ENCODE measurements at places on chromosomes 6 and 20. TPM values are rescaled to one million over a fixed set of nuclear protein-coding genes. Genes with fewer than 3 reads are reported as not detected.

GRCh38 chr6:26187292-26187691 is 100.1 kb downstream of the HFE start:
- peak overlapping the region; percentile 40 for H3K27ac ChIP-seq
- H3K36me3 ChIP-seq: peaks cover 1% of the 10 kb centered on the region
- H3K4me3 ChIP-seq: no peak overlapping the region
- no peak for DNase-seq
- peaks cover 45% of the 10 kb centered on the region for H3K4me1 ChIP-seq

DNA sequence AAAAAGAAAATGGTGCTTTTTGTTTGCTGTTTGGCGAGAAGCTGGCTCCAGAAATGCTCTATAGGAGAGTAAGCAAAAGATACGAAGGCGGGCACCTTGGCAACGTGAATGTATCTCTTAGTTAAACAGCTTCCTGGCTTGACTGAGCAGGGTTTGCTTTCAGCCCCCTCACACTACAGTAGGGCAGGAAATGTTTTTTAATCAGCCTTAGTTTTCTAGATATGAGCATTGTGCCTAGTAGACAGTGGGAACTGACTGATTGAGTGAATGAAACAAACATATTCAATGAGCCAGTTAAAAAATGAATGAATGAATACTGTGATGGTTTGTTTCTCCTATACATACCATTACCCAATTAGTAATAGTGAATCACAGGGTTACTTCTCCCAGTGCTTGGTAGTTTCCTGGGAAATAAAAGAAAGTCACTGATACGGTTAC is 19.9 kb downstream of the CAP2 start:
- no peak for DNase-seq
- H3K4me1 ChIP-seq: no peaks in the 10 kb centered on the region
- no peak overlapping the region for H3K27ac ChIP-seq

The HTR1E gene
- not detected for total RNA-seq

GRCh38 chr6:166369782-166370181 is 13.0 kb downstream of the MPC1 start:
- H3K27me3 ChIP-seq: no peaks in the 10 kb centered on the region
- no peak for DNase-seq
- H3K27ac ChIP-seq: no peak overlapping the region
- H3K4me1 ChIP-seq: no peaks in the 10 kb centered on the region

The PPP1R14C gene
- not detected for total RNA-seq

GRCh38 chr20:37457921-37458320 is 63.1 kb upstream of the NNAT start:
- no peak overlapping the region for H3K27ac ChIP-seq
- no peaks in the 10 kb centered on the region for H3K36me3 ChIP-seq
- peaks cover 15% of the 10 kb centered on the region for H3K27me3 ChIP-seq
- no peaks in the 10 kb centered on the region for H3K4me1 ChIP-seq

- peaks cover 2% of the 10 kb centered on the region for H3K27me3 ChIP-seq
- no peaks in the 10 kb centered on the region for H3K36me3 ChIP-seq
- H3K27ac ChIP-seq: no peak overlapping the region
Observed at GRCh38 chr20:63158845-63159244, 57.1 kb downstream of the YTHDF1 start.

The TCP11 gene
- not detected for total RNA-seq

GRCh38 chr20:51665543-51666118 is 102.6 kb downstream of the ATP9A start:
- no peak for DNase-seq
- peaks cover 16% of the 10 kb centered on the region for H3K4me1 ChIP-seq
- H3K27ac ChIP-seq: no peak overlapping the region
- no peaks in the 10 kb centered on the region for H3K36me3 ChIP-seq
- peaks cover 24% of the 10 kb centered on the region for H3K27me3 ChIP-seq

- DNase-seq: no peak
- H3K27ac ChIP-seq: no peak overlapping the region
- H3K4me3 ChIP-seq: no peak overlapping the region
- no peaks in the 10 kb centered on the region for H3K4me1 ChIP-seq
- H3K36me3 ChIP-seq: no peaks in the 10 kb centered on the region
Observed at GRCh38 chr6:41288030-41288753, 1.7 kb upstream of the TREM1 start.

GRCh38 chr6:91303326-91303725 is 716.5 kb upstream of the MAP3K7 start:
- no peak overlapping the region for H3K4me3 ChIP-seq
- DNase-seq: no peak
- no peaks in the 10 kb centered on the region for H3K27me3 ChIP-seq
- no peak overlapping the region for H3K27ac ChIP-seq
- H3K4me1 ChIP-seq: no peaks in the 10 kb centered on the region

The PRND gene
- not detected for total RNA-seq

- peaks cover 4% of the 10 kb centered on the region for H3K4me1 ChIP-seq
- H3K27me3 ChIP-seq: peaks cover 3% of the 10 kb centered on the region
- H3K4me3 ChIP-seq: no peak overlapping the region
- H3K27ac ChIP-seq: no peak overlapping the region
- no peaks in the 10 kb centered on the region for H3K36me3 ChIP-seq
Observed at GRCh38 chr6:131117878-131118277, 17.4 kb upstream of the AKAP7 start.

The SEC23B gene
- total RNA-seq: 64.0 TPM

- H3K4me1 ChIP-seq: peaks cover 5% of the 10 kb centered on the region
- no peak for DNase-seq
- no peak overlapping the region for H3K27ac ChIP-seq
- peaks cover 9% of the 10 kb centered on the region for H3K36me3 ChIP-seq
Observed at GRCh38 chr6:72824833-72825232, 203.0 kb downstream of the KCNQ5 start.

GRCh38 chr6:45438849-45439406 is 61.2 kb upstream of the SUPT3H start:
- no peak overlapping the region for H3K27ac ChIP-seq
- DNase-seq: no peak
- H3K4me3 ChIP-seq: no peak overlapping the region
- H3K36me3 ChIP-seq: peaks cover 1% of the 10 kb centered on the region

The TPD52L2 gene
- total RNA-seq: 39.5 TPM

The CASS4 gene
- 18.7 TPM for total RNA-seq

The MRAP2 gene
- not detected for total RNA-seq

The PBOV1 gene
- not detected for total RNA-seq

The PRR18 gene
- not detected for total RNA-seq

DNA sequence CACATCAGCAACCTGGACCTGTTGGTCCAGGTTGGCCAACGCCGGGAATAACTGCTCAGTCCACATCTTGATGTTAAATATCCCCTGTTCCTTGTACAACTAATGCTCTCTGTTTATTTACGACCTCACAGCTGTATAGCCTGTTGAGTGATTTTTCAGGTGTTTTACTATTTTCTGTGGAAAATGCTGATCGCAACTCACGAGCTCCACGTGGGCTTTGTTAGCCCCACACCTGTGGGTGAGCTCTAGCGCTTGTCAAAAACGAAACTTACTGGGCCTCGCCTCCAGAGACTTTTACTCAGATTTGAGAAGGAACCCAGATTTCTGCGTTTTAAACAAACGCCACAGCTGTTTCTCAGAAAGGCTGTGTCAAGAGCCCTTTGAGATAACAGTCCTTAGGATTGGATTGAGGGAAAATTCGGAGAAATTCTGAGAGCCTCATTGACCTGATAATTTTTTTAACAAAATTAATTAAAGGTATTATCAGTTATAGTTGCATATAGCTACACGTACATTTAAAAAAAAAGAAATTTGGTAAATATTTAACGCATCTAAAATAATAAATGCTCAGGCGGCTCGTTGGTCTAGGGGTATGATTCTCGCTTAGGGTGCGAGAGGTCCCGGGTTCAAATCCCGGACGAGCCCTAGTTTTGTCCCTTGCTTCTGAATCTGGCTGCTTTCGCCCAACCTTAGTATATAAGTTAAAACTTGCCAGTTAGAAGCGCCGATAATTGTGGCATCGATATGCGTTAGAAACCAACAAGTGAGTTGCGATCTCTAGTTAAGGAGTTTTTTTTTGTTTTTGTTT is 16.7 kb downstream of the HMGN4 start:
- no peaks in the 10 kb centered on the region for H3K27me3 ChIP-seq
- DNase-seq: no peak
- H3K4me1 ChIP-seq: peaks cover 19% of the 10 kb centered on the region

GRCh38 chr6:9612489-9612888 is 802.4 kb downstream of the TFAP2A start:
- no peaks in the 10 kb centered on the region for H3K4me1 ChIP-seq
- no peak overlapping the region for H3K4me3 ChIP-seq
- H3K27me3 ChIP-seq: no peaks in the 10 kb centered on the region
- DNase-seq: no peak
- H3K27ac ChIP-seq: no peak overlapping the region

GRCh38 chr6:115890238-115890637 is 170.5 kb downstream of the FRK start:
- peaks cover 4% of the 10 kb centered on the region for H3K27me3 ChIP-seq
- no peaks in the 10 kb centered on the region for H3K36me3 ChIP-seq
- no peak overlapping the region for H3K4me3 ChIP-seq

The PTPN1 gene
- 65.9 TPM for total RNA-seq

The MOXD1 gene
- total RNA-seq: not detected

The HLA-DRB5 gene
- total RNA-seq: not detected

- no peak overlapping the region for H3K4me3 ChIP-seq
- DNase-seq: no peak
- H3K36me3 ChIP-seq: no peaks in the 10 kb centered on the region
- H3K27me3 ChIP-seq: no peaks in the 10 kb centered on the region
- no peak overlapping the region for H3K27ac ChIP-seq
- no peaks in the 10 kb centered on the region for H3K4me1 ChIP-seq
Observed at GRCh38 chr6:82870582-82871172, 195.0 kb downstream of the UBE3D start.

DNA sequence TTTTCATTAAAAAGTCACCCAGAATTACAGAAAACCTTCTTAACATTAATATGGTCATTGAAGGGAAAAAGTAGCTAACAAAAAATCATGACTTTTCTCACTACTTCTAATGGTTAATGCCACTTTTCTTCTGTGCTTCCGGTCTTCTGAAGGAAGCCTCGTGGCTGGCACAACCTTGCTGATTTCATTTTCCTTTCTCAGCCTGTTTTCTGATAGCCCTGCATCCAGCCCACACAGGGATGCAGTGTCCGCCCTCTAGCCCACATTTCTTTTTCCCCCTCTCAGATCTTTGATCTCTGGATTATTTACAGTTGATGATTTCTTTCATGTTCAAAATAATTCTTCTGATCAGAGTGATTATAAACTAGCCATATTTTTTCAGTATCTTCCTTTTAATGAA is 655.4 kb upstream of the EPHA7 start:
- DNase-seq: no peak
- H3K36me3 ChIP-seq: no peaks in the 10 kb centered on the region
- H3K4me1 ChIP-seq: no peaks in the 10 kb centered on the region
- H3K27ac ChIP-seq: no peak overlapping the region
- no peak overlapping the region for H3K4me3 ChIP-seq
- H3K27me3 ChIP-seq: no peaks in the 10 kb centered on the region

DNA sequence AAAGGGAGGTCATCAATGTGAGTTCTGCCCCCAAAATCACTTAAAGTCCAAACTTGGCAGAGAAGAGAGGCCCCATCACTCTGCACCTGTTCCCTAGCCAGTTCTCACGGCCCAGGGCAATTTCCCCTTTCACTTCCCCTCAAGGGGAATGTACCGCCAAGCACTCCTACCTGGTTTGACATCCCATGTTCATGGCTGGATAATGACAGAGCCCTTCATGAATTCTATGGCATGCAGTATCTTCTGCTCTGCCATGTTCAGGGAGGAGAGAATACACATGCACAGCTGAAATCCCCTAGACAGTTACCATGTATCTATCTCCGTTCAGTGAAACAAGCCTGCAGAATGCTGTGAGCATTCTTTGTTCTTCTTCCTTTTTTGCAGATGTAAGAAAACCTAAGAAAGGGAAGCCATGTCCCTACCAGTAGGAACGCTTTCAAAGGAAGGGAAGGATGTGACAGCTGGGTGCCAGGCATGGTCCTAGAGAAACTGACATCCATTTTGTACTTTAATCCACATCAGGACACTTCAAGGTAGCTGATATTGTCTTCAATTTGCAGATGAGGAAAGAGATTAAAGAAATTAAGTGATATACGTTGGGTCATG is 79.8 kb upstream of the ARID1B start:
- DNase-seq: no peak
- H3K36me3 ChIP-seq: no peaks in the 10 kb centered on the region
- H3K4me3 ChIP-seq: no peak overlapping the region

The TREML1 gene
- not detected for total RNA-seq

- H3K27me3 ChIP-seq: no peaks in the 10 kb centered on the region
- DNase-seq: no peak
- no peak overlapping the region for H3K4me3 ChIP-seq
- peaks cover 28% of the 10 kb centered on the region for H3K36me3 ChIP-seq
- no peak overlapping the region for H3K27ac ChIP-seq
Observed at GRCh38 chr6:155274533-155274932, 10.7 kb downstream of the CLDN20 start.

GRCh38 chr6:21186479-21187055 is 407.0 kb upstream of the SOX4 start:
- peaks cover 4% of the 10 kb centered on the region for H3K36me3 ChIP-seq
- no peak for DNase-seq
- peaks cover 10% of the 10 kb centered on the region for H3K4me1 ChIP-seq
- no peak overlapping the region for H3K27ac ChIP-seq
- H3K27me3 ChIP-seq: no peaks in the 10 kb centered on the region
- no peak overlapping the region for H3K4me3 ChIP-seq

DNA sequence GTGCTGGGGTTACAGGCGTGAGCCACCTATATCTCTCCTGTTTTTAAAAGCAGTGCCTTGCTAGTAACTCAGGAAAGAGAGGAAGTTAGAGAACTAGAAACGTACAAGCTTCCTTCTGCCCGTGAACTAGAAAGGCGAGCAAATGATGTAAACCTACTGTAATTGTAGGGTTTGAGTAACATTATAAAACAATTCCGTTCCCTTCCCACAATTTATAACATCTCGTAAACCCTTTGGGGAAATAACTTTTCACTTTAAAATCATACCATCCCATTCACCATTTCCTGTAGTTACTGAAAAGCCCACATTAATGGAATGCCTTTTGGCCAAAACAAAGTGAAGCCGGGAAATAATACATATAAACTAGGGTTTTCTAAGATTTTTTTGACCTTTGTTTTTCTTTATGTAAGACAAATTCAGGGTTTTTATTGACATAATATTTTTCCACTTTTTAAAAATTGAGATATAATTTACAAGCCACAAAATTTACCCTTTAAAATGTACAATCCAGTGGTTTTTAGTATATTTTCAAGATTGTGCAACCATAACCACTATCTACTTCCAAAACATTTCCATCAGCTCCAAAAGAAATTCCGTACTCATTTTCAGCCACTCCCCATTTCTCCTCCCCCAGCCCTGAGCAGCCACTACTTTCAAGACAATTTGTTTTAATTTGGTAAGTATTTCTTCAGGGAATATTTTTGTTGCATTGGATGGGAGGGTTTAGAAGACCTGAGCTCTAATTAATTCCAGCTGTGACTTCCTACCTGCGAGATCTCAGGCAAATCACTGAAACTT is 175.1 kb upstream of the PDE10A start:
- no peak for DNase-seq
- H3K27ac ChIP-seq: no peak overlapping the region
- no peaks in the 10 kb centered on the region for H3K4me1 ChIP-seq
- H3K4me3 ChIP-seq: no peak overlapping the region
- H3K36me3 ChIP-seq: no peaks in the 10 kb centered on the region

Data from activated naive CD8-positive, alpha-beta T cell treated with anti-CD3 and anti-CD28 coated beads, Interleukin-2, amount 10 ng/mL, durations not matched to agents 7 days and 5 days (primary cell).